ENCODE measurements at places on chromosomes 12 and 14.

- no peak for DNase-seq
Observed at GRCh38 chr12:51821440-51822260, 26.9 kb downstream of the FIGNL2 start.

GRCh38 chr14:87285506-87285905 is 707.5 kb downstream of the GALC start:
- DNase-seq: no peak

GRCh38 chr12:102118874-102119273 is 1.0 kb downstream of the NUP37 start:
- DNase-seq: no peak

DNA sequence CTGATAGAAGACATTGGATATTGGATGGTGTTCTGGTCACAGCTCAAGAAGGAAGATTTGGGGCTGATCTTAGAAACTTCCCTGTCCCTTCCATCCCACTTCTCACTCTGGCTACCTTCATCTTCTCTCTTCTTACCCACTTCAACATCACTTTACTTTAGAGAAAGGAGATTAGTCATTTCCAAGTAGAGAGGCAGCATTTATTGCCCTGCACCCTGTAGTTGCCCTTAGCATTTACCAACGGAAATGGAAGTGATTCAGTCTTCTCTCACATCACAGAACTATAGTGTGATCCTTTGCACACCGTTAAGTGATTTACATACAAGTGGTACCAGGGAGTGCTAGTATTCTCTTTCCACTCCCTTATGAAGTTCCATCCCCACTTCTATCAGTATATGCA is 52.4 kb downstream of the PHLDA1 start:
- no peak for DNase-seq

DNA sequence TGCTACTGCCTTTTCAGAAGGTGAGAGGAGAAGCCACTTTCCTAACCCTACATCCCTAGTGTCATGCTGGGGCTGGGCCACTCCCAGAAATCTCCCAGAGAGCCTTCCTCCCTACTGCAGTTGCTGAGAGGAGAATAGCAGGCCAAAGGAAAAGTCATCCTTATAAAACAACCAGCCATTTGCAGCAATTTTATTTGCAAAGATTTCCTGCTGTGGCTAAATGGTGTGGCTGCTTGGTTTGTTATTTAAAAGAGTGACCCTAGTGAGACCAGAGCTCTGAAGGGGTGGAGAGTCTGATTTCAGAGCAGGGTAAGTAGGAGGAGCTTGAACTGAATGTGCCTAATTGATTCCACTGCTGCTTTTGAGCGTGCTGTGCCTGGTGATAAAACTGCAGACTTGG is 232.0 kb downstream of the GRIN2B start:
- no peak for DNase-seq

DNA sequence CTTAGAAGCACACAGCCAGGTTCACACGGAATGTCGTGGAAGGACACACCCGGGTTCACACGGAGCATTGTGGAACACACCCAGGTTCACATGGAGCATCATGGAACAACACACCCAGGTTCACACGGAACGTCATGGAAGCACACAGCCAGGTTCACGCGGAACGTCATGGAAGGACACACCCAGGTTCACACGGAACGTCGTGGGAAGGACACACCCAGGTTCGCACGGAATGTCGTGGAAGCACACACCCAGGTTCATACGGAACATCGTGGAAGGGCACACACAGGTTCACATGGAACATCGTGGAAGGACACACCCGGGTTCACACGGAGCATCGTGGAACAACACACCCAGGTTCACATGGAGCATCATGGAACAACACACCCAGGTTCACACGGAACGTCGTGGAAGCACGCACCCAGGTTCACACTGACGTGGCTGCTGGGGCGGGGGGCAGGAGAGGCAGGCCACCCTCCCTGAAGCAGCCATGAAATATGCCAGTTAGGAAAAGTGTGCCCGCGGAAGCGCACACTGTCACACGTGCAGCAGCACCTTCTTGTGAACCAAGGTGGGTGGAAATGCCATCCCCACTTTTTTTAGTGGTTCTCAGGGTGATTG is 86.4 kb downstream of the EP400 start:
- DNase-seq: no peak

GRCh38 chr12:96195845-96196451 is 1.8 kb downstream of the ELK3 start:
- no peak for DNase-seq

DNA sequence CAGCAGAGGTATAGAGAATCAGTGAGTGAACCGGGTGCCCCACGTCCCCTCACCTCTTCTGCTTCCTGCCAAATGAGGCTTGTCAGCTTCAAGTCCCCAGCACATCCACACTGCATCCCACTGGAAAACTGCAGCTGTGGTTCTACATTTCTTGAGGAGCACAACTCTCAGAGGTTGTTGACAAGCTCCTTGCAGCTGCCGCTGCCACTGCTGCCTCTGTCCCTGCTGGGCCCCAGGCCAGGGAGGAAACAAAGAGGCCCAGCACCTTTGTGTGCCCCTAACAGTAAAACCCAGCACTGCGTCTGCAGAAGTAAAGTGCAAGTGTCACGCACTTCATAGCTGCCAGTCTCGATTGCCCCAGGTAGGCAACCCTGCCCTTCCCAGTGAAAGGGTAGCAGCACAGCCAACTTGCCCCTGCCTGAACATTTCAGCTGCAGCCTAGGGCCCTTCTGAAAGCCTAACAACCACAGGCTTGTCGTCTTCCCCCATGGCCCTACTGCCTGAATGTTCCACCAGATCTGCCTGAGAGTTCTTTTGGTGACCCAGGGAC is 1162.1 kb upstream of the USP15 start:
- no peak for DNase-seq

DNA sequence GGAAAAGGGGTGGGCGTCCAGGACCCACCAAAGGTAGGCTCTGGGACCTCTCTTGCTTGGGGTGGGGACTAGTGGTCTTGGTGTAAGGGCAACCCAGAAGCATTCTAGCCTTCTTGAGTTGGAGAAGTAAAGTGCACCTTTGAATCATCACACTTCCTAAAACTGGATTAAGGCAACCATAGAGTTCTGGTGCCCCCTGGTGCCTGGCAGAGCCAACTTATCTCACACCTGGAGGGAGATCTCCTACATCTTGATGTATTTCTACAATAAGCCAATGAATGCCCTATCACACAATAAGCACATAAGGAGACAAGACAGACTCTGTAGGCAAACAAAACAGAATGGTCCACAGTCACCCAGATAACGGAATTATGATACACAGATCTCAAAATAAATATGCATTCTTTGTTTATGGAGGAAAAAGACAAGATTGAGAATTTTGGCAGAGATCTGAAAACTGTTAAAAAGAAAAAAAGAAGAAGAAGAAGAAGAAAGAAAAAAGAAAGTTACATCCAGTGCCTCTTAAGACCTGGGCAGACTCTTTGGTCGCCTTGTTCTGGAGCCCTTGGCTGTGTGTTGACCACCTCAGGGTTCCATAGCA is 95.9 kb upstream of the PPP2R5C start:
- no peak for DNase-seq

DNA sequence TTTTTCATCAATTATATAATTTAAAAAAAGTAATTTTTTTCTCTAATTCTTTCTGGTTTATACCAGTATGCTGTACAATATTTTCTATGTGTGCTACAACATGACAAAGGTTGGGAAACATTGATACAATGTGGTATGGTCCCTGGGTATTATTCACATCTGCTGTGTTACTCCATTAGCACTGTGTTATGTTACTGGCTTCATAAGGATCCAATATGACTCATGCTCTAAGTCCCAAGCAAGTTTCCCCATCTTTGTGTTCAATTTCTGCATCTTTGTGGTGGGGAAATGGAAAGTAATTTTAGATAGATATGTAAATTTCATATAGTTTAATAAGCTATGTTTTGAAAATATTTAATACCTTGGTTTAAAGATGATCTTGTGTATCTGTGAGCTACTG is 35.8 kb downstream of the FBXO33 start:
- no peak for DNase-seq

DNA sequence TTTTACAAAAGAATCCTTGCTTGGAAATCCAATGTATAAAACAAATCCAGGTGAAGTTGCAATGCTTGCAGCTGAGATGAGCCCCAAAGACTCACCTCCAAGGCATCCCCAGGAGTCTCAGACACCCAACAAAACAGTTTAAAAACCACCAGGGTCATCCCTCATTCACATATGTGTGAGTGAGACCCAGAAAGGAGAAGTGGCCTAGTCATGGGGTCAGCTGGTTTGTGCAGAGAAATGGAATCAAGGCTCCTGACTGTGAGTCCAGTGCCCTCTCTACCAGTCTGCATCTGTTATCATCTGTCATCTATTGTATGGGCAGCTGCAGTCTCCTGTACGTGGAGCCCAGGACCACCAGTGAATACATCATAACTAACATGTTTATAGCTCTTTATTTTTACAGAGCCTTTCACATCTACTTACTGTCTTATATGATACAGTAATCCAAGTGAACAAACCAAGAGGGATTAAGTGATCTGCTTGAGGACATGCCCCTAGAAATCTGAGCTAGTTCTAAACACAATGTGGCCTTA is 27.1 kb downstream of the PLEKHG7 start:
- no peak for DNase-seq

GRCh38 chr12:39145175-39145999 is 240.0 kb upstream of the CPNE8 start:
- no peak for DNase-seq

DNA sequence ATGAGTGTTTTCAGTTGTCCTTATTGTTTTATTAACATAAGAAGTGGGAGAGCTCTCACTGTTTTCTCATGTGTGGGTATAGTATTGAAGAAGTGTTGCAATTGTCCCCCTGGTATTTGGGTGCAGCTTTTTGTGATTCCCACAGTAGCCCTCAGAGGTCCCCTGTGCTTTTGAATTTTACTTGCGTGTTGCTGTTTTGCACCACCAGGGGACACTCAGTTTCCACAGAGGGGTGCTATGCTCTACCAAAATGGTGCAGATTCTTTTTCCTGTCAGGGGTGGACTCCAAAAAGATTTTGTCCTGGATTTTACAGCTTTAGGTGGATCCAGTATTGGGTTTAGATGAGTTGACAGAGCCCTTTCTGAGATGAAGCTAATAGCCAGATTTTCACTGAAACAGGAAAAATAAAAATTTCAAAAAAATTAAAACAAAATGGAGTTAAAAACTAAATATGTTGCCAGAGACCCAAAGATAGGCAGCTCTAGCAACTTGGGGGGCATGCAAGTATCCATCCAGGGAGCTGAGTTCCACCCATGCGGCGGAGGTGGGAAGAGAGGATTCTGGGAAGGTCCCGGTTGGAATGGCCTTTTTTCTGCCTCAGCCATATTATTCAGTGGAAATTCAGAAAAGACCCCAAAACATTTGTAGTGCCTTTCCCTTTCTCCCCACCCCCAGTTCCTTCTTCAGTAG is 50.2 kb downstream of the TTLL5 start:
- DNase-seq: no peak

- DNase-seq: no peak
Observed at GRCh38 chr12:102958073-102958829, 777 bp downstream of the ASCL1 start.

GRCh38 chr14:72290241-72290640 is 358.0 kb downstream of the RGS6 start:
- no peak for DNase-seq

GRCh38 chr12:103705927-103706326 is 118.9 kb downstream of the STAB2 start:
- DNase-seq: no peak
